Foreskin keratinocyte (primary cell): ENCODE measurements at places on chromosomes 4 and X.
A peak's percentile ranks its signal among the peaks of the same experiment; 100 is the strongest.

DNA sequence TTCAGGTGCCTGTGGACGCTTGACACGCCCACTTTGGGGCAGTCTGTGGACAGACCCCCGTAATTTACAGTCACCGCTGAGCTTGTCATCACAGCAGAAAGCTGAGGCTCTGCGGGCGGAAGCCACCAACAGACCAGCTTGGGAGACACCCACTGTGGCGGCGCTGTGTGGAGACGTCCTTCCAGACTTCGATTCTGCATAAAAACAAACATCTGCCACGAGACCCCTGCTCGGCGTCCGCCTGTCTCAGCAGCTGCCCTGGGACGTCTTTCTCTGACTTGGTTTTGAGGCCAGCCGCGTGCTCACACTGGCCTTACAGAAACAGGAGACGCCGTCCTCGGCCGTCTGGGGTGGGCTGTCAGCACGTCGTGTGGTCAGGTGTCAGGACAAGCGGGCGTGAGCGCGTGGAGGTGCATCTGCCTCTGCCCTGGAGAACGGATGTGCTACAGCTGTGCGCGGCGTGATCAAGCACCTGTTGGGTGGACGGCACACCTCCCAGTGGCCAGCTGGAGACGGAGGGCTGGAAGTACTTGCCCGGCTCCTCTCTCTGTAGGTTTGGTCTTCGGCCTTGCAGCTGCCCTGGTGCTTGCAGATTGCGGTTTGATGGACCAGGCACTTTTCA, 37.5 kb downstream of the PIGG start:
- no peak for DNase-seq

GRCh38 chrX:115393271-115393670, 103.8 kb downstream of the LUZP4 start:
- peak; percentile 74 for DNase-seq

DNA sequence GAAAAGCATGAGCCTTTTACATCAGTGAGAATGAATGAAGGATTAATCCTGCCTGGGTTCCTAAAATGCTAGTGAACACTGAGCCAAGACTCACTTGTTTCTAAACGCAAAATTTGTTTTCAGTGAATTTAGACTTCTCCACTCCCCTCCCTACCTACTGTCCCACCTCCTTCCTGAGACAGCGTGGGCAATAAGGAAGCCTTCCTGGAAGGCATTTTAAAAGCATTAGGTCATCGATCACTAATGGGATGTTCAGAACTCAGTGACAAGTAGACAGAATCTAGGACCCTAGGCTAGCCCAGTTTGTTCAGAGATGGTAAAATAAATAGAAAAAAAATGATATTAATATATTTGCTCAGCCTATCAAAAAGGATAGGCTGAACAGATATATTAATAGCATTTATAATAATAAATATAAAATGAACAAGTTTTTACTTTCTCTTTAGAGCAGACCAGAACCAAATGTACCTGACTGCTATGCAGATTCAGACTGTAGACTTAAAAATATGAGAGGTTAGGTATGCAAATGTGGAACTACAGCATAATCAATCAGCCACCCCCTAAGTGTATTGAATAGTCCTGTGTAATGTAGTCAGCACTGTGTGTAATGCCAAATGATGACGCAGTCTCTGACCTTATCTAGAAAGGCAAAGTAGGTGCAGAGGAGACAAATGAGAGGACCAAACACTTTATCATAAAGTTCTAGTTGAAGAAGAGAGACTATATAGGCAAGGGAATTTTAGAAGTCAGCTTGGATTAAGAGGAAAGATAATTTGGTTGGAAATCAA, 331.1 kb downstream of the GPAT3 start:
- peak; percentile 39 for DNase-seq

- DNase-seq = peak; percentile 23
These were observed 80.2 kb upstream of the FRMPD4 start for GRCh38 chrX:12058087-12058486.

- no peak for DNase-seq
These were observed 64.9 kb downstream of the CD99L2 start for GRCh38 chrX:150833454-150834056.

GRCh38 chr4:177938226-177938625, 496.0 kb upstream of the AGA start:
- DNase-seq = peak; percentile 46

DNA sequence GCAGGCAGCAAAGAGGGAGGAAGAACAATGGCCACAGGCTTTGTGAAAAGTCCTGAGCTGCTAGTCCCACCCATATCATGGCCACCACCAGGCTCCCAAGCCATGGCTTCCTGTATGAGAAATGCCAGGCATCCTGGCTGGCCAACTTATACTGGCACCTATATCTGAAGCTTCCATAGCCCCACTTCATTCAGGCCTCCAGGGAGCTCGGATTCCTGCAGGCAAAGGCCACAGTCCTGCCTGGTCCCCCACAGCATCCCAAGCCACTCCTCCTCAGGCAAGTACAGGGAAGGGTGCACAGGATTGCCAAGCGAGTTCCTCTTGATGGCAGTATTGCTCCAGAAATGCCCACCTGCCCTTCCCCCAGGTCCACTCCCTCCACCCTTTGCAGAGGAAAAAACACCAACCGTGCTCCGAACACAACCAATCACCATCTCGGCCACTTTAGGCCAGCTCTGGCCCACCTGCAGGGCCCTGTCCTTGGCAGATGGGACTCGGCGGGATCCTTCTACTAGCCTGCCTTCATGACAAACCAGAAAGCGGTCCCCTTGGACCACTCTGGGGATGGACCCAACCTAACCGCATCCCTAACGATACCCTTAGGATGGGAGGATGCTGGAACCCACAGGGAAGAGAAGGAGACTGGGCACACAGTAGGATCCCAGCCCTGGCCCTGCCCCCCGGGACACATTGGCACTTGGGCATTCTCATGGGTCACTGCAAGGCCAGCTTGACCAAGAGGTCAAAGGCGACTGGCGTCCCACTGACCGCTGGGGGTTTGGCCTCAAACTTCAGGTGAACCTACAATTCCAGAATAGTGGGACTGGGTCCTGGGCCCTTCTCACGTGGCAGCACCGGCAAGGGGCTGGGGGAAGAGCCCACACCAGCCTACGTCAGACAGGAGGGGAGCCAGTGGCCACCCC, 220.4 kb upstream of the AGTR2 start:
- DNase-seq = no peak
